Mammary microvascular endothelial cell (primary cell): ENCODE measurements at places on chromosomes 5 and 9. TPM values are rescaled to one million over a fixed set of nuclear protein-coding genes. Genes with fewer than 3 reads are reported as not detected.

The SLC1A3 gene
- 0.33 and 0.34 TPM in 2 replicates for total RNA-seq

The IDNK gene
- total RNA-seq, result 5.3 and 10.9 TPM in 2 replicates

The PLAA gene
- total RNA-seq, result 24.0 and 33.3 TPM in 2 replicates

The SARDH gene
- total RNA-seq, result not detected in 2 replicates

The EFNA5 gene
- 2.9 and 3.1 TPM in 2 replicates for total RNA-seq

The RIGI gene
- total RNA-seq, result 37.7 and 40.3 TPM in 2 replicates

The PCA3 gene
- total RNA-seq, result 0.13 and 0.34 TPM in 2 replicates

The SIT1 gene
- not detected in 2 replicates for total RNA-seq

The KIF4B gene
- total RNA-seq, result under 0.01 and 0.13 TPM in 2 replicates

The GABRA6 gene
- total RNA-seq, result not detected in 2 replicates

The PCDHA8 gene
- total RNA-seq, result not detected in 2 replicates

The ERAP2 gene
- 7.0 and 7.3 TPM in 2 replicates for total RNA-seq

The GIN1 gene
- total RNA-seq, result 3.7 and 5.0 TPM in 2 replicates

The FOXD4 gene
- total RNA-seq, result not detected in 2 replicates

The IFNA21 gene
- total RNA-seq, result not detected in 2 replicates

The SLC27A6 gene
- not detected in 2 replicates for total RNA-seq

The SLC34A3 gene
- total RNA-seq, result not detected in 2 replicates

The GRXCR2 gene
- total RNA-seq, result not detected in 2 replicates

The ADRB2 gene
- total RNA-seq, result 13.3 and 14.2 TPM in 2 replicates

The MCTP1 gene
- total RNA-seq, result 104 and 127 TPM in 2 replicates

The PCDHB13 gene
- 0.30 and 0.33 TPM in 2 replicates for total RNA-seq

The NELFB gene
- 54.6 and 68.4 TPM in 2 replicates for total RNA-seq

The FOXD4L6 gene
- total RNA-seq, result not detected in 2 replicates

The CLTA gene
- 457 and 505 TPM in 2 replicates for total RNA-seq

The PCDHA12 gene
- total RNA-seq, result not detected in 2 replicates

The HTR4 gene
- not detected in 2 replicates for total RNA-seq

The ACOT12 gene
- not detected in 2 replicates for total RNA-seq

The HAVCR1 gene
- not detected in 2 replicates for total RNA-seq

The LCP2 gene
- total RNA-seq, result 8.8 and 9.4 TPM in 2 replicates

The TMEFF1 gene
- total RNA-seq, result 14.6 and 19.6 TPM in 2 replicates

The NMUR2 gene
- not detected in 2 replicates for total RNA-seq

The C1QTNF3 gene
- 0.54 TPM in 1 of 2 replicates, not detected in the other for total RNA-seq

The NR2F1-AS1 gene
- total RNA-seq, result 7.9 and 8.0 TPM in 2 replicates

The RETREG1 gene
- not detected in 2 replicates for total RNA-seq

The MOB3B gene
- total RNA-seq, result 0.30 and 0.40 TPM in 2 replicates

The PAEP gene
- total RNA-seq, result not detected in 2 replicates

The BAAT gene
- total RNA-seq, result not detected in 2 replicates

The RAPGEF6 gene
- 8.5 and 10.3 TPM in 2 replicates for total RNA-seq

The GABRA1 gene
- total RNA-seq, result not detected in 2 replicates

The PCDHGA12 gene
- 4.7 and 5.9 TPM in 2 replicates for total RNA-seq

The EPB41L4A gene
- total RNA-seq, result 7.3 and 10.6 TPM in 2 replicates

The TAF11L7 gene
- not detected in 2 replicates for total RNA-seq
